ENCODE measurements at places on chromosomes 6 and 20.

- DNase-seq, result no peak
These were observed 52.5 kb downstream of the DCBLD1 start for GRCh38 chr6:117534974-117535373.

DNA sequence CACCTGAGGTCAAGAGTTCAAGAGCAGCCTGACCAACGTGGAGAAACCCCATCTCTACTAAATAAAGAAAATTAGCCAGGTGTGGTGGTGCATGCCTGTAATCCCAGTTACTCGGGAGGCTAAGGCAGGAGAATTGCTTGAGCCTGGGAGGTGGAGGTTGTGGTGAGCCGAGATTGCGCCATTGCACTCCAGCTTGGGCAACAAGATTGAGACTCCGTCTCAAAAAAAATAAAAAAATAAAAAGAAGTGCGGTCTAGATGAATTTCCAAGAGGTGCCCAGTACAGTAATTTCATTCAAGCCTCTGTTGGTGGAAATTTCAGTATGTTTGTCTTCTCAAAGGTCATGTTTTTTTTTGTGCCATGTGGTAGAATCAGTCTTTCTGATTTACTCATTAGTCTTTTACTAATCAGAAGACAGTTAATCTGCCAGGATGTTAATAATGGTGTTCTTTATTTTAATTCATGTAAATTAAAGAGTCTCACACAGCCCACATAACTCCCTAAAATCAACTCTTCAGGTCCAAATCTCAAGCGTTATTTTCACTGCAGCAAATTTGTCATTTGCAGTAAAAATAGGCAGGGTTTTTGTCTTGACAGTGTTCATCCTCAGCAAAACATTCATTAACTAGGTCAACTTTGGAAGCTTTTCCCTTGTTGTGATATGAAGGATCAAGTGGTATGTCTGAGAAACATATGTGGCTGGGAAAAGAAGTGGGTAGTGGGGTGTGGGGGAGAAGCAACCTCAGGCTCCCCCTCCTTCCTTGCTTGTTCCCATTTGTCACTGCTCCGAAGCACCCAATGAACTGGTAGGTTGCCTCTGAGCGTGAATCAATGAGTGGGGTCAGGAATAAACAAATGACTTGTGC lies 13.3 kb downstream of the TP53INP2 start:
- DNase-seq, result no peak

- no peak for DNase-seq
These were observed 2.1 kb upstream of the LBP start for GRCh38 chr20:38344107-38344701.

DNA sequence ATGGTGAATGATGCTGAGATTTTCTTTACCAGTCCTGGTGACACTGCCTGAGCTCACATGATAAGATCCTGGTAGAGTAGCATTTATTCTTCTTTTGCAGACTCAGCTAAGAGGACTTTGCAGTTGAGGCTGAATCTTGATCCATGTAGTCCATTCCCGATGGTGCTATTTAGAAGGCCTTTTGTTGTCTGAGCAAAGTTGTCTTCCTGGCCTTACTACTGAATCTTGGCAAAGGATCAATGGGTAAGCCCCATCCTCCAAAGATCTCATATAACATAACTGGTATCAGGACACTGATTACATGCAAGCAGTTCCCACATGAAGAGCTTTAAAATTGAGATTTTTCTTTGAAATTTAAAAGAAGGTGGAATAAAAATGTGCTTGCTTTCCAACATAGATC lies 291.6 kb downstream of the SOX4 start:
- DNase-seq, result no peak

GRCh38 chr6:81758221-81758620 lies 5.7 kb upstream of the TENT5A start:
- no peak for DNase-seq

- no peak for DNase-seq
These were observed 15.2 kb downstream of the COL19A1 start for GRCh38 chr6:69881322-69882151.

DNA sequence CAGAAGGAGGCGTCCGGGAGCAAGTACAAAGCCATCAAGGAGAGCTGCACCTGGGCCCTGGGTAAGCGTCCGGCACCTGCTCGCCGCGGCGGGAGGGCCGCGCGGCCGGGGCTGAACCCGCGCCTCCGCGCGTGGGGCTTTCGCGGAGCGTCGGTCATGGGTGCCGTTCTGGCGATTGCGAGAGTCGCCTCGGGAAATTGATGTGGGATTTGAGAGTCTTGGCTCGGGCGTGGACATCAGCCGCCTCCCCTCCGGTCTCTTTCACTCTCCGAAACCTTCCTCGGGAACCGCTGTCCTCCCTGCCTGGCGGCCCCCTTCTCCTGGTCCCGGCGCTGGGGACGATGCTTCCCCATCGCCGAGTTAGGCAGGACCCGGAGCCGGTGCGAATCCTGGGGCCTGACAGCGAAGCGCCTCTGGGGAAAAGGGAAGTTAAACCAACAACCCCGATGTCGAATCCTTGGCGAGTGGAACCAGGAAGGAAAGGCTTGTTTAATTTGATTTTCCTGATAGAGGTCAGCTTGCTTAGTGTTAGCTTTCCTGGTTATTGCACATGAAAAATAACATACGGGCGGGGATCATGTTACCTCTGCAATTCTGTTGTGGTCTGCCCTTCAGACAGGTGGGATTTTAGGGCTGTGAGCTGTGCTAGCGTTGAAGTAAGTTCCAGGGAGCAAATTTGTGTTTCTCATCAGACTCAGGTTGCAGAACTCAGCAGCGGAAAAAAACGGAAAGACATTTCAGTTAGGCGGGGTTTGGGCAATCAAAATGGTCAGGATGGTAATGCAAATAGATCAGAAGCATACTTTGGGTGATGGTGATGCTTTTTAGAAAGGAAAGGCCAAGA lies 594 bp downstream of the ARFGEF3 start:
- no peak for DNase-seq

DNA sequence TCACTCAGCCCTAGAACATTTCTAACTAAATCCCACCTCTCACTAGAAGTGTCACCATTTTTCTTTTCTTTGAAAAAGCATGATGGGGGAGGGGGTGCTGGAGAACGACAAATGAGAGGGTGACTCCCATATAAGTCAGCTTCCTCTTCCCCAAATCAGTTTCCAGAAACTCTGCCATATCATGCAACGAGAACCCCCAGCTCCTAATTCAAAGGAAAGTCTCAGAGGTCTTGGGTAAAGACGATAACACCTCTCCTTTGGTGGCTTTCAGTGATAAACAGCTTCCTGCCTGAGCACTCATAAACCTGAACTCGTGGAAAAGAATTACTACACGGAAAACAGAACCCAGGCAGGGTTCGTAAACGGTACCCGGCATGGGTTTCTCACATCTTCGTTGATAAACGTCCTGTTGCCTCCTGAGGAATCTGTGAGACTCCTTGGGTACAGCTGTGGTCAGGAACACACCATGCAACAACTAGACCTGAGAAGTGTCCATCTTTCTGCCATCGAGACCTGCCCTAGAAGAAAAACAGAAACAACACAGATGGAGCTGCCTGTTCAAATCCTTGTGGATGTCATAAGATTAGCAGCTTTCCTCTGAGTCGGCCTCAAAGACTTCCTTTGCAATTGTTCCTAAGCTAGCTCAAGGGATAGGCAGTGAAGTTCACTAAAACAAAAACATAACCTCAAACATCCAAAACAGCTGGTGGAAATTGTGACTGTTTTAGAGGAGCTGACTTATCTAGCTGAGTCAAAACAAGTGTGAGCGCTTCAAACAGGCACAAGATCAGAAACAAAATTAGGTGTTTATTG lies 185.8 kb upstream of the PRDM1 start:
- no peak for DNase-seq

- DNase-seq, result no peak
These were observed 119.4 kb downstream of the RFPL4B start for GRCh38 chr6:112466373-112467151.

DNA sequence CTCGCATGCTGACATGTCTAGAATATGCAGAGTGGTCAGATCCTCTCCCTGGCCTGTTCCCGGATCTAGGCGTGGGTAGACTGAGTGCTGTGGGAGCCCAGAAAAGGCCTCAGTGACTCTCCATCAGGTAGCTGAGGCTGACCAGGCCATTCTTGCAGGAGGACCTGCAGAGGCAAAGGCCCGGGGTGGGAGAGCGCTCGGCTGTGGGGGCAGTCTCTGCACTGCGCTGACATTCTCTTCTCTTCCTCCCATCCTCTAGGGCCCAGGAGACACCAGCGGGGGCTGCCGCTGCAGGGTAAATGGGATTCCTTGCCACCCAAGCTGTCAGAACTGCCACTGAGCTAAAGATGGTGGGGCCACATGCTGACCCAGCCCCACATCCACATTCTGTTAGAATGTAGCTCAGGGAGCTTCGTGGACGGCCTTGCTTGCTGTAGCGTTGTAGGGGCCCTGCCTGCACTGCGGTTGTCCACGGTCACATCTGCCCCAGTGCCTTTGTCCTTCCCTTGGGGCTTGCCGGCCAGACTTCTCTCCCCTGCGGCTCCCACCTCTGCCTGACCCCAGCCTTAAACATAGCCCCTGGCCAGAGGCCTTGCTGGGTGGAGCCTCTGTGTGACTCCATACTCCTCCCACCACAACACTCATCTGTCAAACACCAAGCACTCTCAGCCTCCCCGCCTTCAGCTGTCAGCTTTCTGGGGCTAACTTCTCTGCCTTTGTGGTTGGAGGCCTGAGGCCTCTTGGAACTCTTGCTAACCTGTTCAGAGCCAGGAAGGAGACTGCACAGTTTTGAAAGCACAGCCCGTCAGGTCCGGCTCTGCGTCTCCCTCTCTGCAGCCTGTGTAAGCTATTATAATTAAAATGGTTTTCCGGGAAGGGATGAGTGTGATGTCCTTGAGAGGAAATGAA lies 22.2 kb downstream of the RBCK1 start:
- no peak for DNase-seq

GRCh38 chr20:43955062-43955749 lies 40.6 kb downstream of the TOX2 start:
- DNase-seq, result no peak

GRCh38 chr6:155623450-155624178 lies 168.0 kb upstream of the NOX3 start:
- no peak for DNase-seq

DNA sequence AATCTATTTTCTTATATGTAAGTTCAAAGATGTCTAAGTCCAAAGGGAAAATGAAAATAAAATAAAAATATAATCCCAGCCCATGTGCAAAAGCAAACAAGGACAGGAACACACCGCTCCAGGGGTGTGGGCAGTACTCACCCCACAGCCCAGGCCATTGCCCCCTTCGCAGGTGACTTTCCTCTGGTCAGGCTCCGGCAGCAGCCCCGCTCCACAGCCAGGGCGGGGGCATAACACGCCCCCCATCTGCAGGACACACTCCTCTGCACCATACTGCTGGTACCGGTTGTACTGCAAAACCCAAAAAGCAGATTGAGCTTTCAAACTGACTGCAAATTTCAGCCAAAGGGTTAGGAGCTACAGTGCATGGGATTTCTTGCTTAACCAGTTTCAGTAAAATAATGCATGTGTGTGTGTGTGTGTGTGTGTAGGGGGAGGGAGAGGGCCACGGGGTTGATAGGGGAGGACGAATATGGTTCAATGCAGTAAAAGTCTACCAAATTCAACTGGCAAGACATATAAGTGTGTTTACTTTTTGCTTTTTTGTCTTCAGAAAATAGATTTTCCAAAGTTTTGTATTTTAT lies 274.9 kb upstream of the AGPAT4 start:
- DNase-seq, result no peak

Measured in NCI-H2227 treated with DMSO at 0.1 percent for 48 hours (cell line).